ENCODE measurements at places on chromosomes 11 and 22. TPM values are rescaled to one million over a fixed set of nuclear protein-coding genes. Genes with fewer than 3 reads are reported as not detected.

GRCh38 chr11:121467965-121468364 lies 15.2 kb upstream of the SORL1-AS1 start:
- peak; percentile 54 for DNase-seq

MUC15 gene
- 8.8 TPM for total RNA-seq

CRYBB2 gene
- total RNA-seq = not detected

SEC14L6 gene
- total RNA-seq = 22.0 TPM

FDXACB1 gene
- total RNA-seq = 5.2 TPM

DNA sequence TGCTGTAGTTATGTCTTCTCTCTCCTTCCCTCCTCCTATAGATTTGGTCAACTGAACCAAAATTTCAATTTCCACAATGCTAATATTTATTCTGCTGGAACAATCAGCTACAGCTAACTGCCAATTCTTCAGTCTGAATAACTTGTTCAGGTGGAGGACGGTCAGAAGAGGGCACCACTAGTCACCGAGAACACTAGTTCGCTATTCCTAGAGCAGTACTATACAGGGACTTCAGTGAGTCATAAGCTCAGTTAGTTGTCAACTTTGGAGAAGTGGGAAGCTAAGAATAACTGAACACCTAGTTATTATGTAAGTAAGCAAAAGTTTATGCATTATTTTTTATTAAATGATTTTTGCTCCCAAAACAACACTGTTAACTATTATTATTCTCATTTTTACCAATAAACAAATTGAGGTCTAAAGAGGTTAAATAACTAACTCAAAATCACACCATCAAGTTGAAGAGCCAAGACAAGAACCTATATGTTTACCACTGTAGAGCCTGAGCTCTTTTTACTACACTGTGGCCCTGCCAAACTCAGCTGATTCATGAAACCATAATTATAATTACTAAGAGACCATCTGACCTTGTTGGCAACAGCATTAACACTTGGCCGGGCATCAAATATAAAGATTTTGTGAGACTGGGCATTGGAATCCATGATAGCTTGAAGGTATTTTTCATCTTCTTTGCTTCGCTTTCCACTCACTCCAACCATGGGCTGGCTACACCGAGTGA lies 59.0 kb downstream of the CEP57 start:
- no peak for DNase-seq

- no peak for DNase-seq
These were observed 6.9 kb upstream of the COPB1 start for GRCh38 chr11:14506532-14506931.

IL17REL gene
- not detected for total RNA-seq

APOL5 gene
- not detected for total RNA-seq

DNA sequence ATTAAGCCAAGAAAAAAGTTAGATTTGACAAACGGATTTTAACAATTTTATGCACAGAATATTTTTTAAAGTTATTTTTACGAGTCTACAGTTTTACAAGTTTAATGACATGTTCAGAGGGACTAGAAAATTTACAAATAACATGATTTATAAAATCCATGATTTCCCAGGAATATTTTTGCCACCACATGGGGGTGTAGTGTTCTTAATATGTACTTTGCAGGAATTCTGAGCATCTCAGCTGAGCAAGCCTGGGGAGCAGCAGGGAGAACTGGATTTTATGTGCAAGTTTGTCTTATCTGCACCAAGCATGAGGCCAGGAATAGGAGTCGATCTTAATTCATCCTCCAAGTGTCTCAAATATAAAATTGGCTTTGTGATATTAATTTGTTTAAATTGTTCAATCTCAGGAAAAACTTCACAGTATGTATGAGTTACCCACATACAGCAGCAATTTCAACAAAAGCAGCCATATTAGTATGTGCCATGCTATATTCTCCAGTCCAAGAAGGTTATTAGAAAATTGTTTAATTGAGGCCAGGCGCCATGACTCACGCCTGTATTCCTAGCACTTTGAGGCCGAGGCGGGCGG lies 826.3 kb downstream of the DLG2 start:
- DNase-seq = no peak

- no peak for DNase-seq
These were observed 14.9 kb downstream of the HEPHL1 start for GRCh38 chr11:94036096-94036495.

CHRNA10 gene
- total RNA-seq = 1.4 TPM

DNA sequence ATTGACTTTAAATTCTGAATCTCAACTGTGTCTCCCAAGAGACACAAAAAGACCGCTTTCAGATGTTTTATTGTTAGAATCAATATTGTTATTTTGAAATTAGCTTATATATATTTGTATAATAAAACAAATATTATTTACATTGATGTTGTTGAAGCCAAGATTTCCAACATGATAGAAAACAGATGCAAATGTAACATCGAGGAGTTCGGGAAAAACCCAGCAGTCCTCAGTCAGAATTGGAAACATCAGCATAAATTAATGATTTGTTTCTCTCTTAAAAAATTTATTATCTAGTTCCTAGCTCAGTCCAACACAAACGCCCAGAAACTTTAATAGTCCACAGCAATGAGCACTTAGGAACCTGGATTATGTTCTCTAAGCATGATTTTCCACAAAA lies 1330.4 kb downstream of the TBC1D22A start:
- DNase-seq = no peak

MISFA gene
- 6.0 TPM for total RNA-seq

SLC6A5 gene
- total RNA-seq = not detected

KCNJ5 gene
- total RNA-seq = 4.8 TPM

GRCh38 chr11:8222820-8223512 lies 40.7 kb downstream of the LMO1 start:
- no peak for DNase-seq
